ENCODE measurements at places on chromosomes 11 and 22.

GRCh38 chr11:10875430-10876021 is 17.7 kb upstream of the ZBED5 start:
- H3K27me3 ChIP-seq, result no peaks in the 10 kb centered on the region
- DNase-seq, result no peak
- H3K4me3 ChIP-seq, result no peak overlapping the region
- peak overlapping the region; percentile 51 for H3K27ac ChIP-seq

DNA sequence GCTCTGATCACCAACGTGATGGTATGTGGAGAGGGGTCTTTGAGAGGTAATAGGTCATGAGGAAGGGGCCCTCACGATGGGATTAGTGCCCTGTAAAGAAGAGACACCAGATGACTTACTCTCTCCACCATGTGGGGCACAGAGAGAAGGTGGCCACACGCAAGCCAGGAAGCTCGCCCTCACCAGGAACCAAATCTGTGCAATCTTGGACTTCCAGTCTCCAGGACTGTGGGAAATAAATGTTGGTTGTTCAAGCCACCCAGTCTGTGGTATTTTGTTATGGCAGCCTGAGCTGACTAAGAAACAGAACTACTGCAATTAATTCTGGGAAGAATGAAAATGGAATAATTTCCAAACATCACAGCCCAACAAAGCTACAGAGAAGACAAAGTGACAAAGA is 117.5 kb downstream of the SNX19 start:
- H3K4me1 ChIP-seq, result no peaks in the 10 kb centered on the region
- H3K27me3 ChIP-seq, result no peaks in the 10 kb centered on the region

DNA sequence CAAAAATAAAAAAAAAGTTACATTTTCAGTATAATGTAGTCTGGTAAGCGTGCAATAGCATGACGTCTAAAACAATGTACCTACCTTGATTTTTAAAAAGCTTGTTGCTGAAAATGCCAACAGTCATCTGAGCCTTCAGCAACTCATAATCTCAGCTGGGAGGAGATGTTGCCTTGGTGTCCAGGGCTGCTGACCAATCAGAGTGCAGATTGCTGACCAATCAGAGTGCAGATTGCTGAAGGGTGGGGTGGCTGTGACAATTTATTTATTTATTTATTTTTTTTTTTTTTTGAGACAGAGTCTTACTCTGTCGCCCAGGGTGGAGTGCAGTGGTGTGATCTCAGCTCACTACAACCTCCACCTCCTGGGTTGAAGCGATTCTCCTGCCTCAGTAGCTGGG is 17.8 kb downstream of the ZBED4 start:
- no peaks in the 10 kb centered on the region for H3K4me1 ChIP-seq
- DNase-seq, result no peak
- H3K36me3 ChIP-seq, result peaks cover 42% of the 10 kb centered on the region
- no peak overlapping the region for H3K27ac ChIP-seq
- H3K27me3 ChIP-seq, result no peaks in the 10 kb centered on the region

GRCh38 chr11:11935536-11935935 is 72.9 kb downstream of the DKK3 start:
- no peaks in the 10 kb centered on the region for H3K4me1 ChIP-seq
- no peaks in the 10 kb centered on the region for H3K27me3 ChIP-seq

GRCh38 chr11:47856186-47856585 is 8.0 kb upstream of the NUP160 start:
- H3K4me1 ChIP-seq, result peaks cover 6% of the 10 kb centered on the region
- DNase-seq, result no peak
- no peak overlapping the region for H3K4me3 ChIP-seq
- H3K27me3 ChIP-seq, result no peaks in the 10 kb centered on the region
- H3K36me3 ChIP-seq, result no peaks in the 10 kb centered on the region

DNA sequence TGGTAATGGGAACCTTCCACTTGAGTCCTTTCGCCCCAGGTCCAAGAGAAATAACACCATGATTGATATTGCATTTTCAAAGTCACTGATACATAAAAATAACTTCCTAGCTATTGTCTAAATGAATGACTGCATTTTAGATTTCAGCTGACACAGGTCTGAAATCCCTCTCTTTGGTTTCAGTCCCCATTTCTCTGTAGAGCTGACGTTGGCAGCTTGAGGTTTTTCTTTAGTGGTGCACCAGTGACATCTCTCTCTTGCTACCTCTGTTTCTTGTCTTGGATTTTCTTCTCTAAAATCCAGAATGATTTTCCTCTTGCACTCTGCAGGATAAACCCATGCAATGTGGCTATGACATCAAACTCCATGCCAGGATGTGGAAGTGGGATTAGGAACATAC is 31.7 kb upstream of the SORL1 start:
- no peak overlapping the region for H3K4me3 ChIP-seq
- H3K36me3 ChIP-seq, result no peaks in the 10 kb centered on the region
- peaks cover 16% of the 10 kb centered on the region for H3K27me3 ChIP-seq
- DNase-seq, result no peak
- H3K4me1 ChIP-seq, result peaks cover 8% of the 10 kb centered on the region
- H3K27ac ChIP-seq, result no peak overlapping the region

GRCh38 chr11:121591405-121592033 is 138.8 kb upstream of the SORL1-AS1 start:
- H3K4me3 ChIP-seq, result no peak overlapping the region
- DNase-seq, result peak; percentile 62
- no peak overlapping the region for H3K27ac ChIP-seq
- H3K4me1 ChIP-seq, result no peaks in the 10 kb centered on the region
- H3K27me3 ChIP-seq, result no peaks in the 10 kb centered on the region

DNA sequence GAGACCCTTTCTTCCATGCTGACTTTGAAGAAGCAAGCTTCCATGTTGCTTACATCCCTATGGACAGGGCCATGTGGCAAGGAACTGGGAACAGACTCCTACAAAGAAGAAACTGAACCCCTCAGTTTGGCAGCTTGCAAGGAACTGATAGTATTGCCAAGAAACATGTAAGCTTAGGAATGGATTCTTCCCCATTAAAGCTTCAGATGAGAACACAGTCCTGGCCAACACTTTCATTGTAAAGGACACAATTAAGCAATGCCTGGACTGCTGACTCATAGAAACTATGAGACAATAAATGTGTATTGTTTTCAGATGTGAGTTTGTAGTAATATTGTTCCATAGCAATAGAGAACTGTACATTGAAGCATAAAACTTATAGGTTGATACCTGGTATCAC is 82.4 kb downstream of the AASDHPPT start:
- H3K27ac ChIP-seq, result no peak overlapping the region
- DNase-seq, result no peak
- no peaks in the 10 kb centered on the region for H3K36me3 ChIP-seq
- no peak overlapping the region for H3K4me3 ChIP-seq

GRCh38 chr22:35648066-35649025 is at the start of gene APOL6:
APOL6 (plus strand) TSS chr22:35648446; CDS start chr22:35656426, 7,980 bp downstream.
- H3K27ac ChIP-seq, result peak within 1 kb of the TSS; percentile 100
- H3K36me3 ChIP-seq, result peaks cover 17% of the 10 kb centered on the region
- H3K27me3 ChIP-seq, result no peaks in the 10 kb centered on the region
- H3K4me1 ChIP-seq, result peaks cover 15% of the 10 kb centered on the region

DNA sequence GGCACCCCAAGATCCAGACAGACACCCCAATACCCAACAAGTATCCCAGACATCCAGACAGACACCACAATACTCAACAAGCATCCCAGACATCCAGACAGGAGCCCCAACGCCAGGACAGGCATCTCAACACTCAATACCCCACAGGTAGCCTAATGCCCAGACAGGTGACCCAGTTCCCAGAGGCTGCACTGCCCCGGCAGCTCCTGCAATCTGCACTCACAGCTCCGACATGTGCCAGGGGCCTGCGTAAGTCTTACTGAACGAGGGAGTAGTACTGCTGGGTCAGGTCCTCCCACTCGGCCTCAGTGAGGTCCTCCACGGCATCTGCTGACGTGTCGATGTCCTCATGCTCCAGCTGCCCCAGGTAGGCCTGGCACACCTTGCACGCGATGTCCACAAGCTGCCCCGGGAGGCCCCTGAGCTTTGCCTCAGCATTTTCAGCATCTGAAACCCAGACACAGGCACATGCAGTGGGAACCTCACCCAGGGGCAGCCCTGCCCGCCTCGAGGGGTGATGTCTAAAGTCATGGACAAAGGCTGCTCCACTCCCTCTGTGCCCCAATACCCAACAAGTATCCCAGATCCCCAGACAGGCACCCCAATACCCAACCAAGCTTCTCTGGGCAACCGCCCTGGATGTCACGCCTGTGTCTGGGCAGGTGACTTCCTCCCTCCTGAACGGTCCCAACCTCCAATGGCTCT is 16.6 kb downstream of the TTLL8 start:
- no peak overlapping the region for H3K4me3 ChIP-seq
- H3K27me3 ChIP-seq, result peaks cover 65% of the 10 kb centered on the region
- no peak for DNase-seq
- no peak overlapping the region for H3K27ac ChIP-seq
- H3K36me3 ChIP-seq, result peaks cover 5% of the 10 kb centered on the region

GRCh38 chr11:68008381-68009337 is 1.5 kb upstream of the ALDH3B1 start:
- H3K27me3 ChIP-seq, result no peaks in the 10 kb centered on the region
- H3K4me3 ChIP-seq, result peak overlapping the region; percentile 88
- peaks cover 68% of the 10 kb centered on the region for H3K36me3 ChIP-seq
- peak; percentile 72 for DNase-seq

DNA sequence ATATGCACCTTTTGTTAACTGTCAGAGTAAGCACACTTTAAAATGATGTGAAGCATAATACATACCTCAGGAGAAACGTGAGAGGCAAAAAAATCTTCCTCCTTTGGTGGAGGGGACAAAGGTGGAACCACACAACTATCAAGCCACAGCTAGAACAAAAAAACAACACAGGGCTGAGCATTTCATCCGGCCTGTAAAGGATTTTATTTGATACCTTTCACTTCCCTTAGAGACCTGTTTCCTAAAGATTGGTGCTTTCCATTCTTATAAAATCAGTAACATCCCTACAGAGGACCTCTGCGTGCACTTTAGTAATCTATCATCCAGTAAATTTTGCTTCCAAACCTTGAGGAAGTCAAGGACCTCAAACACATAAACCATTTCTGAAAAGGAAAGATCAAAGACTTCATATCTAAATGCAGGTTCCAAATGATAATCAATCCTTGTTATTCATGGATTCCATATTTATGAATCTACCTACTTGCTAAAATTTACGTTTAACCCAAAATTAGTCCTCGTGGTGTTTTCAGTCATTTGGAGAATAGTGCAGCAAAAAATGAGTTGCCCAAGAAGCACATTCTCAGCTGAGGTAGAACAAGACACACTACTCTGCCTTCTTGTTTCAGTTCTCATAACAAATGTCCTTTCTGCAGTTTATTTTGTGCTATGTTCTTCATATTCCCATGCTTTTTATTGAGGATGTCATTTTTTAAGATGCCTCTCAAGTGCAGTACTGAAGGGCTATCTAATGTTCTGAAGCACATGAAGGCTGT is 22.7 kb downstream of the ARFGAP3 start:
- H3K4me1 ChIP-seq, result no peaks in the 10 kb centered on the region

DNA sequence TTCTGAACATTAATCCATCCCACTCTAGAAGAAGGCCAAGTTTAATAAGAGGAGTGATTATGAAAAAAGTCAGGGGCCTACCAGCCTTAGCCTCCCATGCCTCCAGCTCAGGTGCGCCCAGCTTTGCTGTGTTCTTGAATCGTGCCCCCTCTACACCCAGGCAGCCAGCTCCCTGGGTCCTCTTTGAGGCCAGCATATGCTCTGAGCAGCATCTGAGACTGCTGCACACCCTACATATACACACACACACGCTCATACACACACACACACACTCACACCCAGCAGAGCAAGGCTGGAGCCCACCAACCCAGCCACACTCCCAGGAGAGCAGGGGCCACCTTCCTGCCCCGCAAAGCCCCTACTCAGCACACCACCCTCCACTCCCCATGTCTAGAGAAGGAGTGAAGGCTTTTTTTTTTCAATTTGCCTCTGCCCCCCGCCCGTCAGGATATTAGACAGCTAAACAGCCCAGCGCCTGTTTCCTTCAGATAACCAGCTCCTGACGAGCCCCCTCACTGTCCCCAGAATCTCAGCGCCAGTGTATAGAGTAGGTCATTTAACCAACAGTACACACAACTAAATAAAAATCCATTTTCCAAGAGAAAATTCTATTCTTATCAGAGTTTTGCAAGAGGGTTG is 121.6 kb downstream of the BUD13 start:
- no peak overlapping the region for H3K27ac ChIP-seq
- H3K4me3 ChIP-seq, result no peak overlapping the region
- H3K36me3 ChIP-seq, result no peaks in the 10 kb centered on the region
- DNase-seq, result no peak
- H3K4me1 ChIP-seq, result no peaks in the 10 kb centered on the region

DNA sequence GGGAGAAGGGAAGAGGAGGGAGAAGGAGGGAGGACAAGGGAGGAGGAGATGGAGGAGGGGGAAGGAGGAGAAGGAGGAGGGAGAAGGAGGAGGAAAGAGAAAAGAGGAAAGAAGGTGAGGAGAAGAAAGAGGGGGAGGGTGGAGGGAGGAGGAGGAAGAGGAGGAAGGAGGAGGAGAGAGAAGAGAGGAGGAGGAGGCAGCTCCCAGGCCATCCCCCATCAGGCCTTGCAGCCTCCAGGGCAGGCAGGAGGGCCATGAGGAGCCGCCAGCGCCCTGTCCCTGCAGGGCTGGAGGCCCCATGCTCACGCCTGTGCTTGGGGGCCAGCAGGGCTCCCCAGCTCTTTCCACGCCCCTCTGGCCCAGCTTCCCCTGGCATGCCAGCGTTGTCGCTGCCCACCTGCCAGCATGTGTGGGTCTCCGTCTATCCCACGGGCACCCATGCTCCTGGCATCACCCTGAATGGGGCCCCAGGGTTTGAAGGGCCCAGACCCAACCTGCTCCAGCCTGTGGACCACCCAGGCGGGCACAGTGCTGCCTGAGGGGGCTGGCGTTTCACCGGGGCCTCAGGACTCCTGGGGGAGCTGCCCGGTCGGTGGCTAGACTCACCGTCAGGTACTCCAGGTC is 5.2 kb downstream of the TSPAN32 start:
- peaks cover 25% of the 10 kb centered on the region for H3K27me3 ChIP-seq
- H3K4me3 ChIP-seq, result no peak overlapping the region
- H3K4me1 ChIP-seq, result no peaks in the 10 kb centered on the region

DNA sequence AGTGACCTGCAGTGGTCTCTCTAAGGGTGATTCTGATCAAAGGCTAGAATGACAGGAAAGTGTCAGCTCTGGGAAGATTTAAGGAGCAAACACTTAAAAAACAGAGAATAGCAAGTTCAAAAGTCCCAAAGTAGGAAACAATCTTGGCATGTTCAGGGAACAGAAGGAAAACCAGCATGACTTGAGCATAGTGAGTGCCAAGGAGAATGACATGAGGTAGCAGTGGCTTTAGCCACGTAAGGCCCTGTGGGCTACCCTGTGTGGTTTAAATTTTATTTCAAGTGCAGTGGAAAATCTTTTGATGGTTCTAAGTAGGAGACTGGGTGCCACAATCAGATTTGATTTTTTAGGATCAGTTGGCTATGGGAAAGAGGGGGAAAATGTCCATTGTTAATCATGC is 149.4 kb downstream of the WNT11 start:
- H3K4me1 ChIP-seq, result peaks cover 15% of the 10 kb centered on the region
- no peaks in the 10 kb centered on the region for H3K36me3 ChIP-seq
- H3K4me3 ChIP-seq, result no peak overlapping the region
